Kidney capillary endothelial cell (primary cell): ENCODE measurements at places on chromosomes 16 and 17.

DNA sequence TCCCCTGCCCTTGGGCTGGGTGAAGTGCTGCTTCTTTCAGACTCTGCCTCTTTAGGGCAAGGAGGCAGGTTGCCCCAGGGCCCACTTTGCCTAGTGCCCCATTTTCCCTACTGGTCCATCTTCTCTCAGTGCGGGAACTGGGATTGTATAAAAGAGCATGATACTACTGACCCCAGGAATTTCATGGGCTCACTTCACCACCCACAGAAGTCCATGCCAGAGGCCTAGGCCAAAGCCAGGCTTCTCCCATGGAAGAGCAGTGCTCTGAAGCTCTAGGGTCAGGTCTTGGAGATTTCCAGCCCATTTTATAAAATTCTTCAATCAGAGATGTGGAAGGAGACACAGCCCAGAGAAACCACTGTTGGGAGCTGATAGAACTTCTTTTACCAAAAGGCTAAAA lies 5.7 kb downstream of the CACNG1 start:
- DNase-seq, result no peak

DNA sequence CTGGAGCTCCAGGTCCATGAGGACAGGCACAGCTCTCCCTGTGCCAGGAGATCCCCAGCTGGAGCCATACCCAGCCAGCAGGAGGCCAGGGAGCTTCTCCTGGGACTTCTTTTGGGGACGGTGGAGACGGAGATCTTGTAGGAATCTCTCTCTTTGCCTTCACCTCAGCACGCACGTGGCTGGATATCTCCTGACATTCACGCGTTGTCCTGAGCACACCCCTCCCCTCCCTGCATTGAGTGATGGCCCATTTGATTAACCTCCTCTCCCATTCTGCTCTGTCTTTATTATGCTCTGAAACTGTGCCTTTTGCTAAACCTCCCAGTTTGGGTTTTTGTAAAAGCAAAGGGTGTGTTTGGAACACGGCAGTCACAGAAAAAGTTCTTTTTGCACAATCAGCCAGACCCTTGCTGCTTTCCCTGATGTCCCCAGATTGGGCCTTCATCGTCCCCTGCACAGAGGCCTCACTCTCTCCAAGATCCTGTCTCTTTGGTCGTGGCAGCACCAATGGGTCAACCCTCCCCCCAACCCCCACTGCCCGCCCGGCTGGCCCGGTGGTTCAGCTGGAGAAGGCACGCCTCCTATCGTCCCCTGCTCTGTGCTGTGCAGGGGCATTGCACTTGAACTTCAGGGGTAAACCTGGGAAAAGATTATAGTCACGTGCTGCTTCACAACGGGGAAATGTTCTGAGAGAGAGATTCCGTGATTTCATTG lies 32.5 kb upstream of the LGALS9 start:
- no peak for DNase-seq

DNA sequence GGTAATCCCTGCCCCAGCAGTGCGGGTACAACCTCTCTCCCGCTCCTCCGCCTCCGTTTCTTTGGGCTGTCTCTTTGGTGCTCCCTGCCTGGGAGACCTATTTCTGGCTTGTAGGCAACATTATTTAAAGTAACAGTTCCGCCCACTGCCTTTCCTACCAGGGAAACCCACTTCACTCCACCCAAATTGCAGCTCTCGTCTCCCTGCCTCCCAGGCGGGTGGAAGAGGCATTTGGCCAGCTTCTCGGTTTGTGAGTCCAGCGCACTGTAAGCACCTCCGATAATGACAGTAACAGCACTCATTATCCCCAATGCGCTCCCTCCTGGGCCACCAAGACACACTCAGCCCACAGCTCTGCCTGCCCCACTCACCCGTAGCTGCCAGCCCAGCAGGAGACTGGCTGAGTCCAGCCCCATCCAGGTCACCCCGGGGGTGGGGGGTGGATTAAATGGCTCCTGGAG lies 165.1 kb upstream of the CDC42EP4 start:
- DNase-seq, result no peak

DNA sequence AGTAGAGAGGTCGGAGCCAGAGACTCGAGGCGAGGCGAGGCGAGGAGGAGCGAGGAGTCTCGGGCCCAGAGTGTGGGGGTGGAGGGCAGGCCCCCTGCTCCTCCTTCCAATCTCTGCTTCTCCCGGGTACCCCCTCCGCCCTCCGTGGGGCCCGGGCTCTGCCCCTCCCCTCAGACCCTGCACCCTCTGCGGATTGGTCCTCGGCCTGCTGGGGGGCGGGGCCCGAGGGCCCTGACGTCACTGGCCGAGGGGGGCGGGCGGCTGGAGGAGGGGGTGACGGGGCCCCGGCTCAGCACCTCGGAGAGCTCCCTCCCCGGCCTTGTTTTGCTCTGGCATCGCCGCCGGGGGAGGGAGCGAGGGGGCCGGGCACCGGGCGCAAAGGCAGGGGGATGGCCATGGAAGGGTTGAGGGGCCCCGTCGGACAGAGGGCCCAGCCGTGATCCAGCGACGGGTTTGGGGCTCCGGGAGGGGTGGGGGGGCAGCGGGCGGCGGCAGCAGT lies at the start of gene RUNDC3A:
RUNDC3A (plus strand) TSS at position 282 of the 499 bp plus-strand sequence. CDS start 232 bp downstream, outside the sequence.
- DNase-seq, result peak; percentile 74

DNA sequence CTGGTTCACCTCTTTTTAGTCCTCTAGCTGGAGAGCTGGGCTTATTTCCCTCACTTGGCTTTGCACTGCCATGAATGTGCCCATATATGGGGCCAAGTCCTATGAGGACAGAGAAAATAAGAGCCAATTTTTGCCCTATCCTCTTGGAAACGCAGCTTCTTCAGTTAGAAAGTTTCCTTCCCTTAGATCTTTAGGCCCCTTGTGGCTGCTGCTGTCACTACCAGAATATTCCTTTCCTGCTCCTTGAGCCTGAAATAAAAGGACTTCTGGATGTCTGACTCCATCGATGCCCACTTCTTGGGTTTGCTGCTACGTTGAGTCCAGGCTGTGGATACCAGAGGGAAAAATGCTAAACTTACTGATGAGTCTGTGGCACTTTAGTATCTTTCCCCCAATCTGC lies 487.1 kb downstream of the GRIN2A start:
- DNase-seq, result no peak

DNA sequence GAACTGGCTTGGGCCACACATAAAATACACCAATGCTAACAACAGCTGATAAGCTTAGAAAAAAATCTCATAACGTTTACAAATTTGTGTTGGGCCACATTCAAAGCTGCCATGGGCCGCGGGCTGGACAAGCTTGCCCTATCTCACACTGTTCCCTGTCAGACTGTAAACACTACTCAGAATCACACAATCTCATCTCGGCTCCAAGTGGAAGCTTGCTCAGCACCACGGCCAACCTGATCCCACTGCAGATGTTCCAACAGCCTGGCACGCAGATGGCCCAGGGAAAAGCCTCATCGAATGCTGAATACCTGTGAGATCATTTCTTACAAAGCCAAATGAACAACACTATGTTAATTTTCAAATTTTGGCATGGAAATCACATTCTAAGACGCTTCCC lies 125.8 kb downstream of the ANKRD11 start:
- no peak for DNase-seq

- no peak for DNase-seq
These were observed 25.6 kb downstream of the PIEZO1 start for GRCh38 chr16:88759245-88759975.
